ENCODE measurements at places on chromosomes 11 and 22.

DNA sequence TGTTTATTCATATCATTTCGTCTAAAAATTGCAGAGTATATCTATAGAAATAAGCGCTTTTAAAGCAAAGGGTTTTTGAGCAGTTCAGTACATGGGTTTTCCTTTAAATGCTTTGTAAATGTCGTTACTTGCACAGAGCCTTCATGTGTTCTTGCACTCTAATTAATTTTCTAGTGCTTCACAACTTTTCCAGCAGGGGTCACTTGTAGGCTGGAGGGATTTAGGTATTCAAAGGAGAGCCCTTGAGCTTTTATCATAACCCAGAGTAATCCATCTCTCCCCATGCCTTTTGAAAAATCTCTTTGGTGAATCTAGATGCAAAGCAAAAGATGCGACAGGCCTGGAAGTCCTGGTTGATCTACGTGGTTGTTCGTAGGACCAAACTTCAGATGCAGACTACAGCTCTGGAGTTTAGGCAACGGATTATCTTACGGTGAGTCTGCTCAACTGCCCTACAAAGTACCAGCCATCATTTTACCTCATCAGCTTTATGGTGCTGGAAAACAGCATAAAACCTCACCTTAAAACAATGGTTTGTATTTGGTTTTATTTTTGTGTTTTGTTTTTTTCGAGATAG is 60.4 kb downstream of the SFI1 start:
- no peak for DNase-seq

GRCh38 chr22:30209642-30210041 is 36.9 kb downstream of the LIF start:
- no peak for DNase-seq

DNA sequence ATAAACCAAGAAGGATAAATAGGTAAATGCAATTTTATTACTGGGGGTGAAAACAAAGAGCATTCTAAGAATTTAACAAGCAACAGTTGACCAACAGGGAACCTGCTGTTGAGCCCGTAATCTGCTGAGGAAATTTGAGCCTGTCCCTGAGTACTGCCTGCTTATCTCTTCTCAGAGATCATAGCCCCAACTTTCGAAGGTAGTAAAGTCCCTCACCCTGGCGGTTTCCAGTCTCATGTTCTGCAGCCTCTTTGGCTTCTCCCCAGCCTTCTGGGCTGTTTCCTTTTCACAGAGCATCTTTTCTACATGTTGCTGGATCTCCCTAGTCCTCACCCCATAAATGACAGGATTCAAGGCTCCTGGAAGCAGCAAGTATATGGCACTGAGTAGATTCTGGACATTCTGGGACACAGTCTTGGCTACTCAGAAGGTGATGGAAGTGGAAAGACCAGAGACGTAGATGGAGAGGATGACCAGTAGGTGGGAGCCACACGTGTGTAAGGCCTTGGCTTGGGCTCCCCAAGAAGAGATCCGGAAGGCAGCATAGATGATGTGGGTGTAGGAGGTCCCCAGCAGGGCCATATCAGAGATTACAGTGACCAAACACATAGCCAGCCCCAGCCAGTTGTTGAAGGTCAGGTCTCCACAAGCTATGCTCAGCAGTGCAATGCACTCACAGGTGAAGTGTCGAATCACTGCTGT is 51.6 kb downstream of the RRM1 start:
- no peak for DNase-seq

- no peak for DNase-seq
Observed at GRCh38 chr11:102552447-102553194, 22.1 kb upstream of the MMP7 start.

DNA sequence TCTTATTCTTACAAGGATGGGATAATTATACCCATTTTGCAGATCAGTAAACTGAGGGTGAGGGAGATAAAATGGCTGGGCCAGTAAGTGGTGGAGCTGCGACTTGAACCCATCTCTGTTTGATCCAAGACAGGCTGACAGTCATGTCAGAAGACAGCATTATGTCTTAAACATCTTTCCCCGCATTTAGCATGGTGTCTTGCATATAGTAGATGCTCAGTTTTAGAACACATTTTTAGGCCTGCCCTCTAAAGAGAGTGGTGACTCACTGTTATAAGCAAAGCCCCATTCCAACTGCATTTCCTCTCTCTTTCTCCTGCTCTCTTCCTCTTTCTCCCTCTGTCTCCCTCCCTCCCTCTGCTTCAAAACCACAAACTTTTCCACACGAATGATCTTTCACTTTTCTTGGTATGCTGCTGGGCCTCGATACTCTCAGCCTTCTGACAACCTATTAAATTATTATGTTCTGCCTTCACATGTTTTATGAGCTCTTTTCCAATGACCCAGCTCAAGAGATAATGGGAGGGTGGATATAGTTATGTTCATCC is 25.2 kb downstream of the CWC15 start:
- no peak for DNase-seq

DNA sequence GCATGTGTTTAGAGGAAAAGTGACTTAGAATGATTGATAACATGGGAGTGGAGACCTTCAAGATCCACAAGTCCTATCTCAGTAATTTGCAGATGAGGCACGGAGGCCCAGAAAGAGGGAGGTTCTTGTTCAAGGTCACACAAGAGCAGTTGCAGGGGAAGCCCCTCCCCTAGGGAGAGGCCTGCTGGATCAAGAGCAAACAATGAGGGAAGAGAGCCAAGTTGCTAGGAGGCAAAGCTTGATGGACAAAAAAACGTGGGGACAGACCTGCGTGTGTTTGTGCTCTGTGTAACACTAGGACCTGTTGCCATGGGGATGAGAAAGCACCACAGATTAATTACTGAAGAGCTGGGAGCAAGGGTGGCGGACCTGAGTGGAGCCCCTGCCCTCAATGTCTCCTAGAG is 6.4 kb upstream of the MFRP start:
- DNase-seq, result peak; percentile 29

DNA sequence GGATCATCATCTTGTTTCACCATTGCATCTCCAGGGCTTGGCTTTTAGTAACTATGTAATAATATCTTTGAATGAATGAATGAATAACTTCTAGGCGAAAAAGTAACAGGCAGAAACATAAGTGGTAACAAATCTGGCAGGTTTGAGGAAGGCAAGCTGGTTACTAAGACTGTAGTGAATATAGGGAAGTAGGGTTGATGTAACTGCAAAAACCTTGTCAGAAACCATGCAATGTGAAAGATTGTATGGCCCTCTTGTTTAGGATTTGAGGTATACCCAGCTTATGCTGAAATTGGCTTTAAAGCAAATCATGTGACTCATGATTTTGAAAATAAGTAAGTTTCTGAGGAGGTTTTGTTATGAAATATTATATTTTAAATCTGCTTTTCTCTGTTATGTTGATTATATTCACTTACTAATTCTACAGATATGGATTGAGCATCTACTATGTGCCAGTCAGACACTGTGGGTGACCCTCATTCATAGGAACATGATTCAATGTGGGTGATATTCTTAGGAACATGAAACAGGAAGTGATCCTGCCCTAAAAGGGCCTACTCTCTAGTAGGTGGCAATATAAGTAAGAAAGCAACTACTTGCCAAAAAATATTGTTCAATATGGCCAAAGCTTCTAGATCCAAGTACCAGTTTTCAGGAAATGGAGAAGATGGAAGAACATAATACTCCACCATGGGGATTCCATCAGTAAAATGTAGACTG is 115.5 kb upstream of the CCDC90B start:
- DNase-seq, result no peak

- no peak for DNase-seq
Observed at GRCh38 chr11:111352935-111353710, 26.0 kb downstream of the POU2AF1 start.

- no peak for DNase-seq
Observed at GRCh38 chr22:40519284-40519947, 117.1 kb downstream of the MRTFA start.

GRCh38 chr11:123603666-123604065 is 50.8 kb downstream of the SCN3B start:
- DNase-seq, result no peak

GRCh38 chr22:26127126-26127525 is 42.1 kb upstream of the SEZ6L start:
- DNase-seq, result no peak

DNA sequence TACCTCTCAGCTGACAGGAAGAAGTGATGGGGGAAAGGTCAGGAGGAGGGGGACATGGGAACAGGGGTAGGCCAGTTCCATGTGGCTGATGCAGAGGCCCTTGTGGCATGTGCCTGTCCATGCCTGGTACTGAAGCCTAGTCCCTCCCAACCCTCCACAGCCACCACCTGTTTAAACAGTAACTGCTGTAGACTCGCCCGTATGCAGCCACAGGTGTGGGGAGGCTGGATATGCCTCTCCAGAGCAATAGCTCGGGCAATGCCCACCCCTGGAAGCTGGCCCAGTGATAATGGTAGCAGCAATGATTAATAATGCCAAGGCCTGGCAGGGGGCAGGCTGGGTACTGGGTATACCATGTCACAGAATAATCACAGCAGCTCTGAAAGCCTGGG is 2.3 kb downstream of the SMTN start:
- DNase-seq, result no peak

DNA sequence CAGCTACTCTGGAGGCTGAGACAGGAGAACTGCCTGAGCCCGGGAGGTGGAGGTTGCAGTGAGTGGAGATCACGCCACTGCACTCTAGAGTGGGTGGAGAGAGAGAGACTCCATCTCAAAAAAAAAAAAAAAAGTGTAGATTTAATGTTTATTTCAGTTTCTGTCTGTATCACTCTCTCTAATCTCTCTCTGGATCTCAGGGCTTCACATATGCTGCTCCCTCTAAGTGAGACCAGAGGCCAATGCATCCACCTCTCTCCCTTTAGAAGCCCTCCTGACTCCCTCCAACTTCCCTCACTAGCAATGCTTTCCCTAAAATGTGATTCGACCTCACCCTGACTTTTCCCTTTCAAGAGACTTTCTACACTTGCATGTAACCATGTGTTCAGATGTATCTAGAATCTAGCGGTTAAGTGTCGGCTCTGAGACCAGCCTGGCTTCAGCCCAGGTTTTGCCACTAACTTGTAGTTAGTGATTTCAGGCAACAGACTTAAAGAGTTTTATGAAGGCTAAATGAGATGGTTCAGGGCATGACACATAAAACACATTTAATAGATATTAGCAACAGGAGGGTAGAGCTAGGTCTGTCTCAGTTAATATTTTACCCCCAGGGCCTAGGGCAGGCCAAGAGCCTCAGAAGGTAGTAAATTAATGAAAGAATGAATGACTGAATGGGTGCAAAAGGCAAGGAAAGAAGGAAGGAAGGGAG is 364.3 kb downstream of the LARGE1 start:
- DNase-seq, result no peak

DNA sequence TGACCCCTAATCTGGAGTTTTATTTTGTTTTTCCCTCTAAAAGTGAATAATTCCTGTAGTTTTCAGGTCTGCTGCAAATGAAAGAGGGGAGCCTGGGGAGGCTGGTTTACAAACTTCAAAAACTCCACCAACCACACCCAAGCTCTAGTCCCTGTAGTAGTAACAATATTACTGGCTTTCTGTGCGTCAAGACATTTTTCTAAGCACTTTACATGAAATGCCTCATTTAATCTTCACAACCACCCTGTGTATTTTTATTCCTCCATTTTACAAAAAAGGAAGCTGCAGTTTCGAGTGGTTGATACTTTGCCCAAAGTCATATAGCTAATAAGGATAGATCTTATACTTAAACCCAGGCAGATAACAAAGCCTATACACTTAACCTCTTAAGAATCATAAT is 23.5 kb downstream of the CTNND1 start:
- no peak for DNase-seq

DNA sequence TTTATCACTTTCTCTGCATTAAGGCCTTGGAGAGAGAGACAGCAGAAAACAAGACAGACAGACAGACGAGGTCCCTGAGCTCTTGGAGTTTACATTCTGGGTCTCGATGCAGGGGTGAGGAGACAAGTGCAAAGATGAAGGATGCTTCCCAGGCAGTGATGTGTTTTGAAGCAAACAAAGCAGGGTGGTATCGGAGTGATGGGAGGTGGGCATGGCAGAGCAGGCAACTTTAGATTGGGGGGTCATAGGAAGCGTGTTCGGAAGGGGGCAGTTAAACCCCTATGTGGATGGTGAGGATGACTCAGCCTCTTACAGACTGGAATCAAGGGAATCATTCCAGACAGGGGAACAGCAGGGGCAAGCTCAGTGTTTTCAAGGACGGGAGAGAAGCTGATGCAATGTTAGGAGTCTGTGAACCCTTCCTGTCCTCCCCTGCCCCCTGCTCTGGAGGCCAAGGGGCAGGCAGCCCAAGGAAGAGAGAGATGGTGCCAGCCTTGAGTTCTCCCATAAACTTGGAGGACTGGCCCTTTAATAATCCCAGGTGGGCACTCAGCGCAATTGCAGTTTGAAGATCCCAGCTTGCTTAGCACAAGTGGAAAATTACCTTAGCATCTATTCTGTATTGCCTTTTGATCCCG is 180.2 kb downstream of the CHST1 start:
- no peak for DNase-seq

DNA sequence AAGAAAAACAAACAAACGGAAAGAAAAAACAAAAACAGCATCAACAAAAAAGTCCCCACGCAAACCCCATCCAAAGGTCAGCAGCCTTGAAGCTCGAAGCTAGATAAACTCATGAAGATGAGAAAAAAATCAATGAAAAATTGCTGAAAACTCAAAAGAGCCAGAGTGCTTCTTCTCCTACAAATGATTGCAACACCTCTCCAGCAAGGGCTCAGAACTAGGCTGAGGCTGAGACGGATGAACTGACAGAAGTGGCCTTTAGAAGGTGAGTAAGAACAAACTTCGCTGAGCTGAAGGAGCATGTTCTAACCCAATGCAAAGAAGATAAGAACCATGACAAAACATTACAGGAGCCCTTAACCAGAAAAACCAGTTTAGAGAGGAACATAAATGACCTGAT is 18.4 kb upstream of the FTH1 start:
- no peak for DNase-seq

DNA sequence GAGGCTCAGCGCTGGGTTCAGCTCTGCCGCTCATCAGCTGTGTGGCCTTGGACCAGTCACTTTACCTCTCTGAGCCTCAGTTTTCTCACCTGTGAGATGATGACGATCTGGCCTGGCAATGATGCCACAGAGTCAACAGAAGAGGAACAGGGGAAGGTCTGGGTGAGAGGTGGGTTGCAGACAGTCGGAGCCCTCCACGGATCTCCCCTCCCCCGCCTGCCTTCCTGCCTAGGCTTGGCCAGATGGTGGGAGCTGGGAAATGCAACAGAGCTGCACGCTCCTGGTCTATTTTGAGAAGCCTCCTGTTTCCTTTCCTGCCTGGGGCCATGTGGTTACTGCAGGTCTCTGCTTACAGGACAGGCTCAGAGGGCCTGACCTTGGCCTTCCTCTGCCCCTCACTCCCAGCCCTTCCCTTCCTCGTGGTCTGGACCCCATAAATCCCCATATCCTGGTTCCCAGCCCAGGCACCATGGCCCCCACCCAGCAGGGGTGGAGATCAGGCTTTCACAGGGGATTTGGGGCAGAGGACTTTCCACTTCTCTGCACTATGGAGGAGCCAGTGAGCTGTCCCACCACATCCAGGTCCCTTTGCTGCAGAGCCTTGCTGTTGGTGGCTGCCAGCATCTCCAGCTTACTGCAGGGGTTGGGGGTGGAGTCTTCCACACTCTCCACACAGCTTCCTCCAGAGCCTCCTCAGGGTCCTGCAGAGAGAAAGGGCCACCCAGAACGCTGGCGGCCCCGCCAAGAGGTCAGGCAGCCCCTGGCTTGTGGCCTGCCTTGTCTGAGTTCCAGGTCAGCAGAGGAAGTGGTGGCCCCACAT is 46.9 kb downstream of the C11orf96 start:
- DNase-seq, result no peak

GRCh38 chr22:23790819-23791737 is 4.3 kb downstream of the SMARCB1 start:
- DNase-seq, result no peak
